Pulmonary artery endothelial cell (primary cell): ENCODE measurements at places on chromosomes 3 and 15. TPM values are rescaled to one million over a fixed set of nuclear protein-coding genes. Genes with fewer than 3 reads are reported as not detected.

GRCh38 chr15:83398626-83399025 lies 48.5 kb upstream of the SH3GL3 start:
- DNase-seq: no peak

DNA sequence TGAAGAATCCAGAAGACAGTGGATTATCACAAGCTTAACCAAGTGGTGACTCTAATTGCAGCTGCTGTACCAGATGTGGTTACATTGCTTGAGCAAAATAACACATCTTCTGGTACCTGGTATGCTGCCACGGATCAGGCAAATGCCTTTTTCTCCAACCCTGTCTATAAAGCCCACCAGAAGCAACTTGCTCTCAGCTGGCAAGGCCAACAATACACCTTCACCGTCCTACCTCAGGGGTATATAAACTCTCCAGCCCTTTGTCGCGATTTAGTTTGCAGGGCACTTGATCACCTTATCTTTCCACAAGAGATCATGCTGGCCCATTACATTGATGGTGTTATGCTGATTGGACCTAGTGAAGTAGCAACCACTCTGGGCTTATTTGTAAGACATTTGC lies 52.6 kb downstream of the PAQR5 start:
- DNase-seq: no peak

DNA sequence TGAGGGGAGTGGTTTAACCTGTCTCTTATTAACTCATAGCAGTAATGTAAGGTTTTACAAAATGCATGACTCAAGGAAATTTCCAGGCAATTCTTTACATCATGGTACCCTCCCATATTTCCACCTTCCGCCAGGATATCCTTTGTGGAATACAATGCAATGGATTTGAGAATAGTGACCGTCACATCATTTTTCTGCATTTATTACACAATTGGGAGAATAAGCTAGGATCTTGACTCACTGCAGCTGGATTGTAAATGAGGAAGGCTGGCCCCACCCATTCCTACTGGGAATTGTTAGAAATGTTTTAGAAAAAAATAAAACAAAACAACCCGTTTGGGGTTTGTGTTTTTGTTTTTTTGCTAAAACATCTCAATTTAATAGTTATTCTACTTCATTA lies 97.4 kb downstream of the IMPG2 start:
- no peak for DNase-seq

- no peak for DNase-seq
Observed at GRCh38 chr3:27485866-27486265, 1.7 kb upstream of the SLC4A7 start.

DNA sequence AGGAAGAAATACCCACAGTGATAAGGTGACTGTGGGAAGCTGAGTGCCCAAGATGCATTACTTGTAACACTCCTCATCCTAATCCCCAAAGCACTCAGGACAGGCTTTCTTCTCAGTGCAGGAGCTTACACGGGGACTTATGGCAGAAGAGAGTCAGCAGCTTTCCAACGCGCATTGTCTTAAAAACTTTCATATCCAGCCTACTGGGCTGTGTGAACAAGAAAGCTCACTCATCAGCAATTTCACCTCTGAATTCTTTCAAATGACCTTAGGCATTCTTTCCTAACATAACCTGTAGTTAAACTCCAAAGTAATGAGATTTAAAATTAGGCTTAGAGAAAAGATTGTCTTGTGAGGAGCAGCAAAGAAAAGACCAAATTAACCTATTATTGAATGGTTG lies 132.3 kb downstream of the KCNAB1 start:
- no peak for DNase-seq

DNA sequence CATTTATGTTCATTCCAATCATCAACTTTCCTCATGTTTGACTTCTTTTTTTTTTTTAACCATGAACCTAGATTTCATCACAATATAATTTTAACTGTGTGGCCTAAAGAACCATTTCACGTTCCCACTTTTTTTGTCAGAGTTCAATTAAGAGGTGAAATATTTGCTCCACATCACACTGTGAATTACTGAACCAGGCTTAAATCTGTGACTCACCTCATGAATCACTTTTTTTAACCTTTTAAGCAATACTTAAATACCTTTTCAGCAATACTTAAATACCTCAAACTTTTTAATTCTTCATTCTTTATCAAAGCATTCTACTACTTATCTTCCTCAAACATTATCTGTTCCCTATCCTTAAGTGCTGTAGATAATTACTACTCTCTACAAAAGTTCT lies 137.6 kb downstream of the SI start:
- DNase-seq: no peak

DNA sequence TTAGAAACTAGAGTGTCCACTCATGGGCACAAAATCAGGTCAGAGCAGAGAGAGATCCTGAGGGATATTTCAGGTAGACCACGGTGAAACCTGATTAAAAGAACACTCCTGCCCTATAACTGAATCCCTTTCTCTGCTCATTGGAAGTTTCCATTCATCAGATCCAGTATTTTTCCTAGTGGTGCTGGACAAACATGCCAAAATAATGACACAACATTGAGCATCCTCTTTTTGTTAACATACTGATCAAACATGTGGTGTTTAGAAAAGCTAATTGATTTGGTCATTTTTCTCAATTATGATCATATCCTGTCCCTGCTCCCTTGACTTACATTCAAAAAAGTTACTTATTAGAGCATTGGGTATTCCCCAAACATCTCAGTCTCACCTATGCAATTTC lies 27.2 kb downstream of the PTX3 start:
- no peak for DNase-seq

- no peak for DNase-seq
Observed at GRCh38 chr3:155519078-155519477, 225.6 kb upstream of the STRIT1 start.

CD96 gene
- total RNA-seq: not detected in 2 replicates

PFN2 gene
- 158 and 176 TPM in 2 replicates for total RNA-seq

PDCD10 gene
- total RNA-seq: 58.9 and 64.1 TPM in 2 replicates
